ENCODE measurements at places on chromosomes 16 and 17.

- no peak for DNase-seq
Measured at GRCh38 chr16:82544378-82545160, 82.2 kb upstream of the CDH13 start.

GRCh38 chr17:12180644-12181261, 160.1 kb downstream of the MAP2K4 start:
- no peak for DNase-seq

DNA sequence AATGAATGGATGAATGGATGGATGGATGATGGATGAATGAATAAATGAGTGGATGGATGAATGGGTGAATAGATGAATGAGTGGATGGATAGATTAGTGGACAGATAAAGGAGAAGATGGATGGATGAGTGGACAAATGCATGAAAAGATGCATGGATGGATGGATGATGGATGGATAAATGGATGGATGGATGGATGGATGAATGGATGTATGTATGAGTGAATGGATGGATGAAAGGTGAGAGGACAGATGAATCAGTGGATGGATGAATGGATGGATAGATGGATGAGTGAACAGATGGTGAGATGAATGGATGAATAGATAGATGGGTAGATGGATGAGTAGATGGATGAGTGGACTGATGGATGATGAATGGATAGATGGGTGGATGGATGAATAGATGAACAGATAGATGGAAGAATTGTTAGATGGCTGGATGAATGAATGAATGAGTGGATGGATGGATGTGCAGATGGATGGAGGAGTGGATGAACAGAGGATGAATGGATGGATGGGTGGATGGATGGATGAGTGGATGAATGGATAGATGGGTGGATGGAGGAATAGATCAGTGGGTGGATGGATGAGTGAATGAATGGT, 13.7 kb upstream of the KCNJ12 start:
- DNase-seq: no peak

- DNase-seq: no peak
Measured at GRCh38 chr17:70478902-70479301, 309.6 kb downstream of the KCNJ2 start.

GRCh38 chr17:27281438-27281837, 12.5 kb upstream of the WSB1 start:
- DNase-seq: no peak

GRCh38 chr16:89257281-89257731, 39.8 kb downstream of the ZNF778 start:
- no peak for DNase-seq

GRCh38 chr16:74942977-74943918, 41.7 kb downstream of the WDR59 start:
- no peak for DNase-seq

GRCh38 chr17:43701318-43701743, 39.6 kb upstream of the MEOX1 start:
- DNase-seq: peak; percentile 63

GRCh38 chr16:11768849-11769248, 26.2 kb upstream of the TXNDC11 start:
- no peak for DNase-seq

DNA sequence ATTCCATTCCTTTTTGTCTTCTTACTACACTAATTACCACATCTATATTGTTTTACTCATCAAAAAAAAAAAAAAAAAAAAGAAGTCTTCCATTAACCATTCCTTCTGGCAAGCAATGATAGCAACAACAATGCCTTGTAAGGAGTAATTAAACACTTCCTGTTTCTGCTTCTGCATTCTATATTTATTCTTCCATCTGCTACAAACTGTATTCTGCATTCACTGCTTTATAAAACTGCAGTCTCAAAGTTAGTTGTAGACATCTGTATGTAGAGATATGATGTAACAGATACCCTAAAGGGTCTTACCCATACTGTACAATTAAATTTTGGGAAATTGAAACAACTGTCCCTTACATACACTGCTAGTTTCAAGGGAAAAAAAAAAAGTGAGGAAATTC, 28.7 kb upstream of the ABCA6 start:
- DNase-seq: no peak

- DNase-seq: no peak
Measured at GRCh38 chr16:58828901-58829545, 94.9 kb upstream of the GOT2 start.

DNA sequence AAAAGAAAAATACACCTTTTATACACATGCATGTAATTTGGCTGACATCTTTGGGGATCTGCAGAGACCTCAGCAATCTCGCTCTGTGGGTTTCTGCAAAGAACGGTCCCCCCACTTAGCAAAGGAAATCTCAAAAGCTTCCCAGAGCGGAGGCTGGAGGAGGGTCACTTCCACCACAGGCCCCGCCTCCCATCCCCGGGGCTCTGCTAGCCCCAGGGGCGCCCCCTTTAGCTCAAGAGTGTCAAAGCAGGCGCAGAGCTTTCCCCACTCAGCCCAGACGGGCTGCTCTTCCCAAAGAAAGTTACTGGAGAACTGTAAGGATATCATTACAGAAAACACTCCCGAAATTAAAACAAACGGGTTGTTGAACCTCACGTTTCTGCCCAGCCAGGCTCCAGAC, 11.4 kb downstream of the SLC13A5 start:
- DNase-seq: peak; percentile 48

DNA sequence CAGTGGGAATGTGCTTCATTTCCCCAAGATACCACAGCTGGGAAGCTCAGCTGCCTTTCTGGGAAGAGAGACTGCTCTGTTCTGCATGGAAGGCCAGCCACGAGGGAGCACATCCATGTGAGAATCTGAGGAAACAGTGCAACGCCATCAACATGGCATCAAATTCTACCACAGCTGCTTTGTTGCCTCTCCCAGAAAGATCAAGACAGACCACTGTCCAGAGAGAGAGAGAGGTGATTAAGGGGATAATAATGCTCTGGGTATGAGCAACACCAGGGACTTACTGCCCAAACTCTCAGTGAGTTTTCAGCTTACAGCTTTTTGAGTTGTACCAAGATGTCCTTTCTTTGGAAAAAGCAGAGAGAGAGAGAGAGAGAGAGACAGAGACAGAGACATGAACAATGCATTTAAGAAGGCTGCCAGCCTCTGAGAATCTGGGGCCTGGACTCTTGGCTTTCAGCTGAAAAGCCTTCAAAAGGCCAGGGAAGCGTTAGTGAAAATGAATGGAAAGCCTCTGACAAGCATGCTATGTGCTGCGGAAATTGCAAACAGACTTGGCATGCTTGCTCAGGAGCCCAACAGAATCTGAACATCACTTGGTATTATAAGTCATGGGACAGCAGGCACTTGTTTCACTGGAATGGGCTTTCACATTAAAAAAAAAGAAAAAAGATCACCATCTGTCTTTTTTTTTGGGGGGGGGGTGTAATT, 223.1 kb downstream of the MAP2K6 start:
- DNase-seq: no peak

- DNase-seq: peak; percentile 71
Measured at GRCh38 chr17:75036643-75037268, 10.0 kb downstream of the ATP5PD start.

GRCh38 chr16:31455601-31456314, 3.5 kb upstream of the ARMC5 start:
- no peak for DNase-seq

DNA sequence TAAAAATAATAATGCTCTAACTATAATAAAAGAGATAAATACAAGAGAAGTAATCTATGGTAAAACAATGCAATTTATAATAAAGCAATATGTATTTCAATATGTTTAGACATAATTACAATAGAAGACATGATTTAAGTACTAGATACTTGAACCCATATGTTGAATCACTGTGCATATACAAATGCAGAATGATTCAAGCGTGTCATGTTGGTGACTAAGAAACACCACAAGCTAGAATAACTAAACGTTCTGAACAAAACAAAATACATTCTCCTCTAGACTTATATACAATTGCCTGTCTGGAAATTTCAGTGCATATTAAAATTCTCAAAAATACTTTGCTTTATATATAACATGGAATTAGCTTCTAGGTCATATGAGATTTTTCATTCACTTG, 11.2 kb downstream of the TADA2A start:
- no peak for DNase-seq

DNA sequence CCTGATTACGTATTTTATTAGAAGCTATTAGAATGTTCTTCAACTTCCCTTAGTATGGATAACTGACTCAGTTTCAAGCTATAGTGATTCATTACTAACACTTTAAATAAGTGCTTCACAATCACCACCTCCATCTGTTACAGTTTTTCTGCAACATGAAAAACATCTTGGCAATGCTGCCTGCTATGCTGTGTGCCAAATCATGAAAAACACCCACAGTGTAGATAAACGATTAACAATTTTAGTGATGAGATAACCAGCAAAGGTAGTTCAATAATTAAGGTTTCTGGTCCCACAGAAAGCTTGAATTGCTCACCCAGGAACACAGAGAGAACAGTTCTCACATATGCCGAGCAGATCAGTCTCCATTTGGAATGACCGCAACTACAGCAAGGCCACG, 51.4 kb upstream of the SLC25A19 start:
- DNase-seq: no peak

GRCh38 chr17:29740017-29740416, 117.3 kb upstream of the CORO6 start:
- DNase-seq: no peak

DNA sequence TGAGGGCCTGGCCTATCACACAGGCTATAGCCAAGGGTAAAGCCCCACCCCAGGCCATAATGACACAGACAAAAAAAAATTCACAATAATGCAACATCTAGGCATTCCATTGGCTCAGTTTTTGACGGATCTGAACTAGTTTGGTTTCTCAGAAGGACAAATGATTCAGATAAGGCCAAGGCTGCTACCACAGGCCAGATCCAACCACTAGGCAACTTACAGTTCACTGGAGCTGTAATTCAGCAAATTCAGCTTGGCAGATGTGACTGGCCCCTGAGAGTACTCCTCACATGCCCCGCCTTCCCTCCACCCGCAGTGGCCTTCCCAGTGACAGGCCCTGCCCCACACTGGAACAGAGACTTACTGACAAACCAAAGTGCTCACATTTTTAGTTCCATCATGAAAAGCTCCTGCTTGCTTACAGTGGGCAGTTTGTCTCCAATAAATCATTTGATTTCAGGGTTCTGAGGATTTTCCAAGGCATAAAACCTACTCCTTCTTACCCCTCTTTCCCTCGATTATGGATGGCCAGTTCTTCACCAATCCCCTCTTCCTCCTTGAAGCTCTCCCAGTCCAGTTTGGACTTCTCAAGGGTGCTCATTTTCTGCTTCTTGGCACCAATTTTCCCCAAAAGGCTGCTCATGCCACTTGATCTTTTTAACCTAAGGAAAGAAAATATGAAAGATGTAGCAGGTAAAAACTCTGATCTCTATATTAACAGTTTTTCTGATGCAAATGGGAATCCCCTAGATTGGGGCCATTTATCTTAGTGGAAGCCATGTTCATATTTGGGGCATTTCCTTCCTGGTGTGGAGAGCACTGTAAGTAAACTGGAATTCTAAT, 53.3 kb upstream of the BCAR1 start:
- no peak for DNase-seq

GRCh38 chr17:81680150-81680549, 3.4 kb downstream of the ARL16 start:
- no peak for DNase-seq

DNA sequence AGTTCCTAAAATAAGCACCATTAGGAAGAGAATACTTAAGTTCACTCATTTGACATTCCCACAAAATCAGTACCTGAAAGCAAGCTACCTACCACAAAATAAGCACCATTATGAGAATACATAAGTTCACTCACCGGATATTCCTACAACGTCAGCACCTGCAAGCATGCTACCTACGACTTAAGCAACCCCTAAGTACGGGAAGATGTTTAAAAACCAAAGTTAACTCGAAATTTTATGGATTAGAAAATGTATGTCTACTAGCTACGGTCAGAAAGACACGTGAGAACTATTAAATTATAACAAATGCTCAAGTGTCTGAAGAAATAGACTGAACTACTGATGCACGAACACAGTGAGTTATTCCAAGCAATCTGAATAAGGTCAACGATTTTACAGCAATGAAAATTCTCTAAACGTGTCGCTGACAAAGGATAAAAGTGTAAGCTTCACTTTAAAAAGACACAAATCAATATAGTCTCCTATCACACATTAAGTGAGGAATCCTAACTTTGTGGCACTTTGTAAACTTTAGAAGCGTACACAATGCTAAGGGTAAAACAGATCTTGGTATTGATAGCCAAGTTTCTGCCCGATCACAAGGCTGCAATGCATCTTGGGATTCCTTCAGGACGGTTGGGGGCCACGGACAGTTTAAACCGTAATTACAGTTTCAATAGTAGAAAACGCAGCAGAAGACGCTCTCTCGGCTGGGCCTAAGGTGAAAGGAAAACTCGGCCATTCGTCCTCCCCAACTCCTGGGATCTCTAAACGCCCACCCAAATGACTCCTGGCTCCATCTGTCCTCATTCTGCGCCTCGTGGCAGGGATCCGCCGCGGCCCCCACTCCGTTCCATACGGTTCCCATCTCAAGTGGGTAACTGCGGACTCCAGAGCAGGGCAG, 1.3 kb downstream of the GSPT1 start:
- peak; percentile 22 for DNase-seq

- DNase-seq: peak; percentile 44
Measured at GRCh38 chr17:39926588-39927100, 757 bp downstream of the ORMDL3 start.

GRCh38 chr17:18230288-18231141, 5.1 kb downstream of the LLGL1 start:
- DNase-seq: no peak

GRCh38 chr17:69350911-69351310, 24.0 kb upstream of the ABCA5 start:
- DNase-seq: no peak

- no peak for DNase-seq
Measured at GRCh38 chr17:48526608-48527546, 3.9 kb downstream of the HOXB1 start.

DNA sequence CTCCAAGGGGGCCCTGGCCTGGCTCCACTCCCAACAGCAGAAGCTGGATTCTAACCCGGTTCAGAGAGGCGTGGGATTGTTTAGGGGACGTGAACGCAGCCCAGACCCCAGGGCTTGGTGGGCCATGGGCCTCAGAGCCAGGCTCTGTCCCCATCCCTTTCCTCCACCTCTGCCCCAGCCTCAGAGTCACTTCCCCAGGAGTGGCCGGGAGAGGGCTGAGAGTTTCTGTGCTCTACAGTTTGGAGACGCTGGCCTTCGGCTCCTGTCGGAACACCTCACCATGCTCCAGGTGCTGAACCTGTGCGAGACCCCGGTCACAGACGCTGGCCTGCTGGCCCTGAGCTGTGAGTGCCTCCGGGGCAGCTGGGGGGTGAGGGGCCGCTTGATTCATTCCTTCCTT, 73.8 kb upstream of the PLCG2 start:
- no peak for DNase-seq

- no peak for DNase-seq
Measured at GRCh38 chr17:57288773-57289121, 32.4 kb downstream of the MSI2 start.

- DNase-seq: peak; percentile 21
Measured at GRCh38 chr16:4847774-4848587, 700 bp downstream of the UBN1 start.

Data from activated T-cell treated with anti-CD3 and anti-CD28 coated beads for 48 hours (primary cell).